ENCODE measurements at places on chromosomes 3 and 15.

DNA sequence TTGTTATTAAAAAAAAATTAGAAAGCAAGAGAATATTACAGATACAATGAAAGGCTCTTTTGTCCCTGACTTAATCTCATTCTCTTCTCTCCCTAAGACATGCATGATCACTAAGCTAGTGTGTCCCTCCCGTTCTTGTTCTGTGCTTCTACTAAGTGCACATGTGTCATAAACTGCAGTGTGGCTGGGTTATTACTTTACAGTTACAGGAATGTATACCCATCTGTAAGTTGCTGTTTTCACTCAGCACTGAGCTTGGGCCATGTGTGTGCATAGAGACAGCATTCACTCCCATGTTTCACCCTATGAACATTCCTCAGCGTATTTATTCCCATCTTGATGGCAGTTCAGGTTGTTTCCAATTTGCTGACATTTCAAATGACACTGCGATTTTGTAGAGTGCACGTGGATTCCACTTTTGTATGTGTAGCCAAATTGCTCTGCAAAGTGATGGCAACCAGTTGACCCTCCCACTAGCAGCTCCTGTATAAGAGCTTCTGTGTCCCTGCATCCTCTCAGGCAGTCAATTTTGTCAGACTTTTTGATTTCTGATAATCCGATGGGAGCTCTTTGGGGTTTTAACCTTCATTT is 145.8 kb upstream of the UBE2E1 start:
- DNase-seq = no peak

GRCh38 chr15:49697121-49697520 is 76.3 kb downstream of the DTWD1 start:
- no peak for DNase-seq

- DNase-seq = no peak
Measured at GRCh38 chr3:43154980-43155379, 49.1 kb upstream of the POMGNT2 start.

GRCh38 chr15:66864871-66865281 is 162.8 kb downstream of the SMAD6 start:
- DNase-seq = no peak

DNA sequence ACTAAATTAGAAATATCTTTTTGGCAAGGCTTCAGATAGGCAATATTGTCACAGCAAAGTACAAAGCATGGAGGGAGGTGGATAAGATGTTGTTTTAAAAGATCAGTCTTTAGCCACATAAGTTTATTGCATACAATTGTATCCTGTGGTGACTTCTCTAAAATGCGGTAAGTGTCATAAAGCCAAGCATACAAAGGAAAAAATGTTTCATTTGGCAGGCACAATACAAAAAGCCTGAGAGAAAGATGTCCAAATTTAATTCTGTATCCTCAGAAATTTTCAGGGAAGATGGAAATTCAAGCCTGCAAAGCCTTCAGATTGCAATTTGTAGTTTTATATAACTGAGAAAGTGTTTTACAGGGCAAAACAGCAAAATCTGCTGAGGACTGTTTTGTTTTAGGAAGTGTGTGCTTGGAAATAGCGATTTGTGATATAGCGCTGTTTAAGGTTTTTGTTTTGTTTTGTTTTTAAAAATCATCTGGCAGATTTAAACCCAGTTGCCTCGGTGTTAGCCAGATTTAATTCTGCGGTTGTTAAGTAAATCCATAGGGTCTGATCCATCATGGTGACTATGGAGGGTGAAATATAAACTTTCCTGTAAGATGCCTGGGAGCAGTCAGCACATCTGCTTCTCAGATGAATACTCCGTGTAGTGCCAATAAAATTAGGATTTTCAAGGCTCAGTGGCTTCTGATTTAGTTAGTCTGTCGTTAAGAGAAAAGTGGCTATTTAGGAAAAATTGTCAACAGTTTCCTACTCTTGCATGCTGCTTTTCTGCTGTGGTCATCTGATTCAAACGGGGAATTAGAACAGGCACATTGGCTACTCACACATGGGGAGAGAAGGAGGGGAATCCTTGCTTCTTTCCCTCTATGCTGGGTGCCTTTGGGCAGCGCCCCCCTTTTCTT is 8.0 kb downstream of the KAT2B start:
- no peak for DNase-seq

GRCh38 chr15:36251450-36251849 is 328.0 kb upstream of the CDIN1 start:
- DNase-seq = no peak

- no peak for DNase-seq
Measured at GRCh38 chr3:25427563-25427941, 511 bp upstream of the RARB start.

DNA sequence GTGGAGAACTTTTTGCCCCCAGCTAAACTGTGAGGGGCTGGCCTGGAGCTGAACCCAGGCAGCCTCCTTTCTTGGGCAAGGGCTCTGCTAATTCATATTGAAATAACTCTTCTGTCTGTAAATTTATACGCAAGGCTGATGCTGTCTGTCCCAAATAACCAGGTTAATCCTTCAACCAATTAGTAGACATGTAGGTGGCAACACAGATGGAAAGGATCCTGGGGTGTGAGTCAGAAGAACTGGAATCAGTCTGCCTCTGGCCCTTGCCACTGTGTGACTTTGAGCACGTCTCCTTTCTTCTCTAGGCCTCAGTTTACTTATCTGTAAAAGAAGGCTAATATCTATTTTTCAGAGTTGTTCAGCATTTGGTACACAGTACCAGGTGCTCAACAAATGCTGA is 48.3 kb upstream of the IREB2 start:
- DNase-seq = no peak

DNA sequence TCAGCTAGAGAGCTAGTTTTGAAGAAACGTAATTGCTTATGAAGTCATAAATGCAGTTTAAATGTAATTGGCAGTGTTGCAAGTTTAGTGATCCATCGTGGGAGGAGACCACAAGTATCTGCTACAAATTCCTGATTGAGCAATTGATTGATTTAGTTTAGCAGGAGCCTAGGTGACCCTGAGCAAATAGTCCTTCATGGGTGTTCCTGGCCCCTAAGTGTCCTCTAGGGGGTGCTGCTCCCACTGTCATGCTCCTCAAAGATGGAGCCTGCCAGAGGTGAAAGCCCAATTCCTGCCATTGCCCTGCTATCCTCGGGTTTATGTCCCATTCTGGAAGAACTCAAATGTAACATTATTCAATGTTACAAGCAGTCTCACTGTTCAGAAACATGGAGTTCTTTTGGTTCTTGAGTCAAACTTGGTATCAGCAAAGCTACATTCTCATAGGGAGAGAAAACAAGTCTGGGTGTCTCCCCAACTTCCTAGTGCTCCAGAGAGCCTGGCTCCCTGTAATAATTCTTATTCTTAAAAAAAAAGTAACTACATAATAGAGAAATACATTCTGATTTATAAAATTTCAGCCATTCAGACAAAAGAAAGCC is 29.8 kb upstream of the SENP5 start:
- peak; percentile 80 for DNase-seq

- DNase-seq = no peak
Measured at GRCh38 chr3:110384601-110385000, 687.0 kb upstream of the NECTIN3 start.

DNA sequence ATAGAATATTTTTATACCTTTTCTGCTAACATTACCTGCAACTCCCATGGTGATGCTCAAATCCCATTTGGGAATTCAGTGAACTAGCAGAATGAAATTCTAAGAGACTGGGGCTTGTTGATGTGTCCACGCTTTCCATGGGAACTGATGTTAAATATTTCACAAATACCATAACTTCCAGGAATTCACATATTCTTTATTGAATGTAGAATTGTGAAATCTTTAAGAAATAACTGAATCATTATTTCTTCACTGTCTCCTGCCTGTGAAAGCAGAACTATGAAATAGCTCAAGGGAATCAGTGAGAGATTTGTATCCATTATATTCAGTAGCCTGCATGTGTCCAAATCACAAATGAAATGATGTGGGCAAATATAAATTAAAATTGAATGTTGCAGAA is 130.8 kb downstream of the SERPINI1 start:
- no peak for DNase-seq

- DNase-seq = no peak
Measured at GRCh38 chr3:151777880-151778279, 36.0 kb upstream of the AADAC start.

- DNase-seq = no peak
Measured at GRCh38 chr3:15616053-15616452, 14.5 kb downstream of the BTD start.

GRCh38 chr3:53229606-53230005 is 26.2 kb downstream of the TKT start:
- no peak for DNase-seq

DNA sequence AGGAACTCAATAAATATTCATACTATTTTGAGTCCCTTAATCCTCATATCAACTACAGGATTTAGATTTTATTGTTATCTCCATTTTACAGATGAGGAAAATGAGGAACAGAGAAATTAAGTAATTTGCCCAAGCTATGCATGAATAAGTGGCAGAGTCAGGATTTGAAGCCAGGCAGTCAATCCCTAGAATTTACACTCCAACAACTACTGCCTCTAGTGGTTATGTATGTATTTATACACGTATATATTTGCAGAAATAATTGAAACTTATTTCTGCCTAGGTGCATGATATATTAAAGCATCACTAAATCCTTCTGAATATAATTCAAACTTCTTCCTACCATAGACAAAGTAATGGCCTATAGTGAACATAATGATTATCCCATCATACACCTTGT is 137.4 kb downstream of the SERPINI1 start:
- no peak for DNase-seq

DNA sequence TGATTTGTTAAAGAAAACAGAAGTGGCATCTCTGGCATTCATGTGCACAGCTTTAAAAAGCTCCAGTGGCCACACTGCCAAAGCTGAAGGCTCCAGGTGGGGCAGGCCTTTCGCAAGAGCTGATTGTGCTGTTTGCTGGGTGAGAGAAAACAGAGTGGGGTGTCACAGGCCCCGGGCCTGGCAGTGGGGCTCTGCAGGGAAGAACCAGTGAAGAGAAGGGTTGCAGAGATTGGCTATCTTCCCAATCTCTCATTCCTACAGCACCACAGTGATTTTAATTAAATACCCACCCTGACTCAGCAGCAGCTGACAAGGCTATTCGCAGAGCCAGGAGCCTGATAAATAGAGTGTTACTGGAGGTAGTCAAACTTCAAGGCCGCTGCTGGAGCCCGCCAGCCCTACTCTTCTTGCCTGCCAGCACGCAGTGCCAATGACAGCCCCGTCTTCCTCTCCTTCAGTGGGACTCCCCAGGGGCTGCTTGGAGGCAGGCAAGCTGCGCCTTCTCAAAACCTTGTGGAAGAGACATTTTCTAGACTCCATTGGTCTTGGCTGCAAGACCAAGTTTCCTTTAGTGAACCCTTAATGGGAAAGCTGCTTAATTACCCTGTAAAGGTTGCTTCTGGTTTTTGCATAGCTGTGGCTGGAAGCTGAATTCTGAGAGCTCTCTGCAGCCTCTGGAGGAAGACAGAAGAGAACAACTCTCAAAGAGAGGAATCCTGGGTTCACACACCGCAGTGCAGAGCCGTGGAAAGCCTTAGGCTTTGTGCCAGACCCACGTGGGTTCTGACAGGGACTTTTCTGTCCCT is 225.8 kb upstream of the SLCO3A1 start:
- no peak for DNase-seq

All from activated CD4-positive, alpha-beta T cell treated with anti-CD3 and anti-CD28 coated beads, Interleukin-2, amount 50 U/mL, for 16 hours (primary cell).